Stimulated activated CD8-positive, alpha-beta memory T cell treated with anti-CD3 and anti-CD28 coated beads, Interleukin-15, amount 100 ng/mL, for 4 hours (primary cell): ENCODE measurements at places on chromosomes 6 and 20.
A peak's percentile ranks its signal among the peaks of the same experiment; 100 is the strongest.

- DNase-seq: no peak
These were observed 833.2 kb downstream of the MAFB start for GRCh38 chr20:39855799-39856198.

DNA sequence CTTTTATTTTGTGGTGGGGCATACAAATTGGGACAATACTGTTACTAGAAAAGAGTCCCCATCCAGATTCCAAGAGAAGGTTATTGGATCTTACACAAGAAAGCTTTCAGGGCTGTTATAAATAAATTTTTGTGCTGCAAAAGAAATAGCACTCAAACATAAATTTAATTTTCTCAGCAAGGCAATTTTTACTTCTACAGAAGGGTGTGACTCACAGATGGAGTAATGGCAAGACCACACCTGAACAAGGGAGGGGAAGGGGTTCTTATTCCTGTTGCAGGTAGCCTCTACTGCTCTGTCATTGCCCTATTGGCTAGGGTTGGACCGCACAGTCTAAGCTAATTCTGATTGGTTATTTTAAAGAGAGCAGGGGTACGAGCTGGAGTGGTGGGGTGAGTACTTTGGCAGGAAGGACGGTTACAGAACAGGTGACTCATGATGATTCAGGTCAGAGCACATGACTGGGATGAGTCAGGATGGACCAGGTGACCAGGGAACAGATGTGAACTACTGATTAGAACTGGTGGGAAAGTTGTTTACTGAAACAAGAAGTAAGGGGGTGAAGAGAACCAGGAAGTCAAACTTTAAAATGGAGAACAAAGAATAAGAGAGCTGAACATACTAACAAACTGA lies 41.1 kb downstream of the CNR1 start:
- no peak for DNase-seq

DNA sequence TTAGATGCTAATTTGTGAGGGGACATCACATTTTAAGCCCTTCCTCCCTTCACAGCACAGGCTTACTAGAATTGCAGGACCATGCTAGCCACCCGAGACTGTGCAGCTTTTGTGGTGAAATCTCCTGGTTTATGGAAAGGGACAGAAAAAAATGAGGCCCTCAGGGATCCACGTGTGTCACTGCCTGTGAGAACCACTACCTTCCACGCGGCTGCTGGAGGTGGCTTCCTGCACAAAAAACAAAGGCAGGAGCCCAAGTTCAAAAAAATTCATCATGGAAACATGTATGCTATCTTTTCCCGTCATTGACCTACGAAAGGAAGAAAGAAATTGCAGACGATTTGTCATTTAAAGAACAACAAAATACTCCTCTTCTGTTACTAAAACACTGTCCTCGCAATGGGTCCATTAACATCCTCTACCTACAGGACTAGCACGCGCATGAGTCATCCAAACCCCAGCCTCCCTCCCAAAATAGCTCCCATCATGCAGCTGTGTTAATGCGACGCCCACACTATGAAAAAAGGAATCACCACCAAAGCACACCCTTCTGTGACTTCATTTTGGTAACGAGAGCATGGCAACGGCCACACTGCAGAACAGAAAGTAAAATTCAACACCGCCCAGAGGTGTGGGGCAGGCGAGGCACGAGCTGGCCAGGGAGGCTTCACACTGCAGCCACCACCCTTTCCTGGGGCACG lies 45.7 kb downstream of the RAMACL start:
- DNase-seq: peak; percentile 43

DNA sequence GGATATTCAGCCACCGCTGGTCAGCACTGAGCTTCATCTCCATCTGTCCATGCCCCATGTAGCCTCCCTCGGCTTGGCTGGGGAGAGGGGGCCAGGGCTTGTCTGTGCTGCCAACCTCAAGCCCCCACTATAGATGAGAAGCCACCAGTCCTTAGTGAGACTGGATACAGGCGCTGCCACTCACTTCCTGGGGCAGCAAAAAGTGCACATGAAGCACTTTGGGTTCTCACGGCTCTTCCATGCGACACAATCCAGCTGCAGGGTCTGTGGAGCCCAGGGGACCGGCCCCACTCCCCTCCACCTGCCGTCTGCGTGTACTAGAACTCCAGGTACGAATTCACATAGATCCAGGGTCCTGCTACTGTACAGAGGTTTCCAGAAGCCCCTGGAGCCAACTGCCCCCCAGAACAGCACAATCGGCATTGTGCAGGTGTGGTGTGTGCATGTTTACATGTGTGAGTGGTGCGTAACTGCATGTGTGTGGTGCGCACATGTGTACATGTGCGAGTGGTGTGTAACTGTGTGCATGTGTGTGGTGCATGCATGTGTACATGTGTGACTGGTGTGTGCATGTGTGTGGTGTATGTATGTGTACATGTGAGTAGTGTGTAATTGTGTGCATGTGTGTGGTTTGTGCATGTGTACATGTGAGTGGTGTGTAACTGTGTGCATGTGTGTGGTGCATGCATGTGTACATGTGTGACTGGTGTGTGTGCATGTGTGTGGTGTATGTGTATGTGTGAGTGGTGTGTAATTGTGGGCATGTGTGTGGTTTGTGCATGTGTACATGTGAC lies 4.9 kb downstream of the FRMD1 start:
- no peak for DNase-seq

- no peak for DNase-seq
These were observed 136.3 kb upstream of the MLIP start for GRCh38 chr6:53974941-53975340.

GRCh38 chr6:166419286-166419685 lies 36.5 kb upstream of the MPC1 start:
- peak; percentile 51 for DNase-seq

DNA sequence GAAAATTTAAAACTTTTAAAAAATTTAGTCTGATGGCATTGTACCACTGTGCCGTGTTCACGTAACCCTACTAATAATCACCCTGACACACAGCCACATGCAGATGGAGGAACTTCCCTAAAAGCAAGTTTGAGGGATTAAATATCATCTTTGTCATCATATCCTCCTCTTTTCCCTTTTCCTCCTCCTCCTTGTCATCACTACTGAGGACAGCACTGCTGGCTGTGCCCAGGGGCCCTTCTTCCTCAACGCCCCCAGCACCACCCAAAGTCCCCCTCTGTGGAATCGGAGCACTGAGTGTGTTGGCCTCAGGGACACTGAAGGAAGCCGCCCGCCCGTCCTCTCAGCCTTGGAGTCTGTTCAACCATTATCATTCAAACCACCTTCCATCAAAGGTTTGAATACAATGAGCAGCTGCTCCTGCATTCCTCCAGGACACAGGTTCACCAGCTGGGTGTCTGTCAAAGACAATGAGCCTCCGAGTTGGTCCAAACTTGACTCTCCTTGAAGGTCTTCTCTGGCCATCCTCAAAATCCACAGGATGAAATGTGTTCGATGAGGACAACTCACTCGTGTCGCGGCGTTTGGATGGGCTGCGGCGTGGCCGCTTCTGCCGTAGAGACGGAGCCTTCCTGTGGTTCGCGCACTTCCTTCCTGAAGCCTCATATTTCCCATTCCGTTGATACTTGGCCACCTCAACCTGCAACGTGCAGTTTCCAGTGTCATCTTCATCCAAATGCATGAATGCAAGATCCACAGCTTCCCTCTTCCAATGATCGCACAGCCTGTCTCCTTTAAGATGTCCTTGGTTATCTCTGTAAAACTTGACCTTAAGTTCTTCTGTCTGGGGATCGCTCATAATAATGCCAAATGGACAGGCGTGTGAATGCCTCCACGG lies 23.3 kb downstream of the NQO2 start:
- no peak for DNase-seq

DNA sequence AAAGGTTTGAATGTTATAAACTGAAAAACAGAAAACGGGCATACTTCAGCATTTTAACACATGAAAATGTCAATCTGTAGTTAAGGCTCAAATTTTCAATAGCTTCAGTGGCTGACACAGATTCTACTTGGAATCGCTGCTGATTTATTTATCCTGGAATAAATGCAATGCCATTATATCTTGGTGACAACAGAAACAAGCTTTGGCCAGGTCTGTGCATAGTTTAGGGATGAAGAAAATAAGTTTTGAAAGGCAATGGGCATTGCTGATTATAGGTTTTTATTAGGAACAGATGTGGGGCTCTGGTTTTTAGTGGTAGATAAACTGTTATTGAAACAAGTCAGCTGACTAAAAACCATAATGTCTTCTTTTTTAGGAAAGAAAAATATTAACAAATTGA lies 96.8 kb upstream of the SOX4 start:
- no peak for DNase-seq
